ENCODE measurements at places on chromosomes 13 and 19.
A peak's percentile ranks its signal among the peaks of the same experiment; 100 is the strongest.

- DNase-seq = no peak
These were observed 174.7 kb downstream of the GPC5 start for GRCh38 chr13:91572944-91573598.

DNA sequence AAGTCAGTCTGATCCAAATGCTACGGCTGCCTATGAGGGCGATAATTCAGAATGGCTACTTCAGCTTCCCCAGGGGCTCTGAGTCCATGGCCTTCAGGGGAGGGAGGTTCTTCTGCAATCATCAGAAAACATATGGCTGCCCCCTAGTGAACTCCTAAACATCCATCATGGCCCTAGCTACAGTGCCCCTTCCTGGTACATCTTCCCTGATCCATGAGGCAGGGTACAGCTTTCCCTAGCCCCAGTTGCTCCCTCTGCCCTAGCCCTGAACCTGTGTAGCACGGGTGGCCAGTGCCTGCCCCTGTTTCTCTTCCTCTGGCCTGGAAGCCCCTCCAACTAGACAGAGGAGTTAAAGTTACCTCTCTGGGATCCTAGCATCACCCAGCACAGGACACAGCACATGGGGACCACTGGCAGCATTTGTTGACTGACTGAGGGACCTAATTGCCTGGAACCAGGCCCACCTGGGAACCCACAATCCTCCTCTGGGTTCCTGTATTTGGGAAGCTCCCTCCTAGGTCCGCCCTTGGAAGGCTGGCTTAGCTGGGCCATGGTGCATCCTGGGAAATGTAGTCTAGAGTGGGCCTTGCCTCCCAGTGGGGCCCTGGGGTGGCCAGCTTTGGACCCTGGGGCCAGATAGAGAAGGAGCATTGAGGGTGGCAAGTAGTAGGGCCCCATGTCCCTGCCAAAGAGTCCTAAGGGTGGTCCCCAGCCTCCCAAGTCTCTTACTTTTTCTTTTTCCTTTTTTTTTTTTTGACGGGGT, 17.7 kb upstream of the SEMA6B start:
- DNase-seq = peak; percentile 41

DNA sequence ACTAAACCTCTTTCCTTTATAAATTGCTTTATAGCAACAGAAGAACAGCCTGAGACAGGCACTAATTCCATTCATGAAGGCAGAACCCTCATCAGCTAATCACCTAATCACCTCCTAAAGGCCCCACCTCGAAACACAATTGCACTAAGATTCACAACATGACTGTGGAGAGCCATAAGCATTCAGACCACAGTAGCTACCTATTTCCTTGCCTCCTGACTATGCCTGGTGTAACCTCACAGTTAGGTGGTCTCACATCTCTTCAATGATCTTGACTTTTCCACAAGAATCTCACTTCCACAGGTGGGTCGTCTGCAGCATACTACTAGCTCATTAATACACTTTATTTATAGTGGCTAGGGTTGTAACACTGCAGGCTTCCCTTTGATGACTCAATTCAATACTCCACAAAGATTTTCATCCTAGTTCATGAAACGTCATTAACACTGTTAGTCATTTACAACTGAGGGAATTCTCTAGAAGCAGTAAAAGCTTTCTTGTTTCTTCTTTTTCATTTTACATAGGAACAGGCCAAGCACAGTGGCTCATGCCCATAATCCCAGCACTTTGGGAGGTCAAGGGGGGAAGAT, 27.1 kb downstream of the STK24 start:
- no peak for DNase-seq

- DNase-seq = no peak
These were observed 17.2 kb upstream of the RNF17 start for GRCh38 chr13:24746618-24747247.

- no peak for DNase-seq
These were observed 412.9 kb downstream of the DIAPH3 start for GRCh38 chr13:59750860-59751259.

GRCh38 chr19:58350001-58350861, 3.1 kb downstream of the A1BG start:
- DNase-seq = no peak

DNA sequence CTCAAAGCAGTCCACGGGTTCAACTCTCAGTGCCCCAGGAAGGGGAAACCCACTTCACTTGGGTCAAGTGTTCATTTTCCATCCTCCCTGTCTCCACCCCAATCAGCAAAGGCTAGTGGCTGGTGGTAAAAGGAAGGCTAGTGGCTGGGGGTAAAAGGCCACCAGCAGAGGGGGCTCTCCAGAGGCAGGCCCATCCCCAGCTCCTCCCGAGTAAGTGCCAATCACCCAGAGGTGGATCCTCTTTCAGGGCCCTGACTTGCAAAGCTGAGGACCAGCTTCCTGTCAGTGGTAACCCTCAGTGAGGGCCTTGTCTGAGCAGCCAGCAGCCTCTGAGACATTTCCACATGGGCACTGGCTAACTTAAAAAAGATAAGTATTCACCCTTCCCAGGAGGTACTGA, 22.0 kb upstream of the TPT1 start:
- DNase-seq = no peak

- DNase-seq = no peak
These were observed 180.2 kb upstream of the TSC22D1 start for GRCh38 chr13:44756276-44756810.

GRCh38 chr19:55083004-55083850, 7.6 kb downstream of the EPS8L1 start:
- no peak for DNase-seq

GRCh38 chr19:17641181-17641580, 47.0 kb downstream of the UNC13A start:
- DNase-seq = no peak

- no peak for DNase-seq
These were observed 109.4 kb downstream of the SACS start for GRCh38 chr13:23323946-23324709.

GRCh38 chr19:38229585-38230073, 5.6 kb upstream of the DPF1 start:
- peak; percentile 93 for DNase-seq

DNA sequence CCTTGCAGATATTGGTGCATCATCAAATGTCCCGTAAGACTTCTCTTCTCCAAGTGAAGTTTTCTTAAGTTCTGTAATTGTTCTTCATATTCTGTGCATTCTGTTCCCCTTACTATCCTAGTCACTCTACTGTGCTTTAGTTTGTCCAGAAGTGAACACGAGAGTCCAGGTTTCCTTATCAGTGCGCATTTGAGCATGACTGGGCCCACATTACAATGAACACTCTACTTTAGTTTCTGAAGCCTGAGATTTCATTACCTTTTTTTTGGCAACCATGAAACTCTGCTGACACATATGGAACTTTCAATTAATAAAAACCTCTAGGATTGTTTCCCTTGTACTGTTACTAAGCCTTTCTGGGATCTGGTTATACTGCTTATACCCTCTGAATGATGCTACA, 270.0 kb downstream of the KCNRG start:
- DNase-seq = no peak

DNA sequence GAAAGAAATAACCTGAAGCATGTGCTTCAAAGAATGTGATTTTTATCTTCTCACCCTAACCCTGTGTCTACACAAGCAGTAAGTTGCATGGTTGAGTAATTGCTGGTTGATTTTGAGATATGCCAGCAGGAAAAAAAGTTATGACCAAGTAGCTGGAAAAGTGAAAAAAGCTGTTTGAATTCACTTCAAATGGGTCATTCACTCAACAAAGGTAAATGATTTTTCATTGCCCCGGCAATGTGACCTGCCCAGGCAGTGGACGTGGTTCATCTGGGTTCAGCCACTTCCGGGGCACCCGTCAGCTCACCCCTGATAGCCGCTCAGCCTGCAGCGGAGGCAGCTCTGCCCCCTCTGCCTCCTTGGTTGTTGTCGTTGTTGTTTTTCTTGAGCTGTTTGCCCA, 18.5 kb downstream of the TNFRSF19 start:
- no peak for DNase-seq

DNA sequence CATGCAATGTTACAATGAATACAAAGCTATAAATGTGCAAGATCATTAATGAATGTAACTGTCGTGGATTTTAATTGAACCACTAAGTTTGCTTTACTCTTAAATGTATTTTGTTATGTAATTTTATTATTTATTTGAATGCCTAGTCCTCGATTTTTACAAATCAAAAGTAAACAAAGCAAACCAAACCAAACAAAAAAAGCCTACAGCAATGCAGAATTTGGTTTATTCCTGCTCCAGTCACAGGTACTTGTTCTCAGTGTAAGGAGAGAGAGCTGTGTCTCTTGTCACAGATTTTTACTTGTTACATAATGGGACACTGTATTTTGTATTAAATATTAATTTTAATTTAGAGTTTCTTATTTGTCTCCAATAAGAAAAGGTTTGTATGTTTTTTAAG, 584.3 kb upstream of the SLITRK6 start:
- DNase-seq = no peak

GRCh38 chr13:46551410-46552302, 1.3 kb upstream of the LRCH1 start:
- peak; percentile 65 for DNase-seq

GRCh38 chr19:46388311-46389095, 24.9 kb downstream of the CCDC8 start:
- no peak for DNase-seq
